ENCODE measurements at places on chromosomes 6 and 20. TPM values are rescaled to one million over a fixed set of nuclear protein-coding genes. Genes with fewer than 3 reads are reported as not detected.

DNA sequence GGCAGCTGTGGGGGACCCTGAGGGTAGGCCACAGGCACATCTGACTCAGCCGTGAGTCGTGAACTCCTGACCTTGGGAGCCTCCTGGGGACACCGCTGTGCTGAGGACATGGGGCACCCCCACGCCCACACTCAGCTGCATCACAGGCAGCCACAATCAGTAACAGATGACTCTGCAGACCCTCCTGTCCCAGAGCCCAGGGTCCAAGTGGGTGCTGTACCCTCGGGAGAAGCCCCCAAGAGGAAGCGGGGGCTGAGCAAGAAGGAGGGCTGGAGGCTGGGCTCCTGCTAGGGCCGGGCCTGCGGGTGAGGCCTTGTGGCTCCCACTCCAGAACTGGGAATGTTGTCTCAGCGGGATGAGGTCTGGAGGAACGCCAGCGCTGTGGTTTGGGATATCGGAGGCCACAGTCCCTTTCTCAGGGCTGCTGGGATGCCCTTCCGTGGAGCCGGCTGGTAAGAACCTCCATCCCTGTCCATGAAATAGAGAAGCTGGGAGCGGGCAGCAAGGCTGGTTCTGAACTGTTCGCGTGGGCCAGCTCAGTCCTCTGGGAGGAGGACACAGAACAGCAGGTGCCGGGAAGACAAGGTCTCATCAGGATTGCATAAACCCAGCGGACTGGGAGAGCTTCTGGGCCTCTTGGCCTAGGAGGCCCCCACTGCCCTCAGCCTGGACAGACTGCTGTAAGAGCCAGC lies 3.1 kb upstream of the LAMA5 start:
- no peaks in the 10 kb centered on the region for H3K36me3 ChIP-seq
- H3K27me3 ChIP-seq: peaks cover 22% of the 10 kb centered on the region
- DNase-seq: no peak

DNA sequence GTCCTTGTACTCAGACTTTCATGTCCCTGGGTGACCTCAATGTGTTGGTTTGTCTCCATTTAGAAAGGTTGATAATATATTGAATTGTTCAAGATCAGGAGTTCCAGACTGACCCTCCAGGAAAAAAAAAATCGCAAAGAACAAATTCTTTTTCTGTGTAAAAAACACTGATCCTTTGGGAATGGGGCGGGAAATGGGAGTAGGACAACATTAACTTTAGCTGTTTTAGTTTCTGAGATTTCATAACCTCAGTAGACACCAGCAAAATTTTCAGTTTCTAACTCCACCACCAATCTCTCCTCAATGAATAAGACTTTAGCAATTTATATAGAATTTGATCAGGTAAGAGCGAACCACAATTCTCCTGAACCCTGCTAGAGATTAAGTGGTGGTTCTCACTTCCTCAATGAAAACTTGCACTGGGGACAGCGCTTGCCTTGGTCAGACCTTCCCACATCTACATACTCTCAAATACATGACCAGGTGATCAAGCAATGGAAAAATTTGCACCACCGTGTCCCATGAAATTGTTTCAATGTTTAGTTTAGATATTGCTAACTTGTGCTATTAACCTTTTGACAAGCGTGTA lies 231.2 kb upstream of the PLN start:
- no peaks in the 10 kb centered on the region for H3K27me3 ChIP-seq
- no peak overlapping the region for H3K27ac ChIP-seq
- H3K4me1 ChIP-seq: no peaks in the 10 kb centered on the region
- H3K36me3 ChIP-seq: no peaks in the 10 kb centered on the region

DNA sequence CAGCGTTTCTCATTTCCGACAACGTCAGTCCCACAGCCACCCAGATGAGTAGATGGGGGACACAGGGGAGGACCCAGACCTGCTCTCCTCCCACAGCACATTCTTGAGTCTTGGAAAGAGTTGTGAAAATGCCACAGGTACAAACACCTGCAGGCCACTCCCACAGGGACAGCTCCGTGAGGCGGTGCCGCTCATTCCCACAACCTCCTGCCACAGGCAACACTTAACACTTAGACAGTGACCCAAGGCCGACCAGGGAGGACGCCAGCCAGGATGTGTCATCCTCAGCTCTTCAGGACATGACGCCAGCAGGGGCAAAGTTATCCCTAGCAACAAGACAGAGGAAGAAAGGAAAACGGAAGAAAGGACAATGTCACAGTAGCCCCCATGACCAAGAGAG lies 22.9 kb upstream of the HLA-B start:
- no peaks in the 10 kb centered on the region for H3K27me3 ChIP-seq
- DNase-seq: no peak
- H3K36me3 ChIP-seq: no peaks in the 10 kb centered on the region
- H3K4me3 ChIP-seq: no peak overlapping the region

DNA sequence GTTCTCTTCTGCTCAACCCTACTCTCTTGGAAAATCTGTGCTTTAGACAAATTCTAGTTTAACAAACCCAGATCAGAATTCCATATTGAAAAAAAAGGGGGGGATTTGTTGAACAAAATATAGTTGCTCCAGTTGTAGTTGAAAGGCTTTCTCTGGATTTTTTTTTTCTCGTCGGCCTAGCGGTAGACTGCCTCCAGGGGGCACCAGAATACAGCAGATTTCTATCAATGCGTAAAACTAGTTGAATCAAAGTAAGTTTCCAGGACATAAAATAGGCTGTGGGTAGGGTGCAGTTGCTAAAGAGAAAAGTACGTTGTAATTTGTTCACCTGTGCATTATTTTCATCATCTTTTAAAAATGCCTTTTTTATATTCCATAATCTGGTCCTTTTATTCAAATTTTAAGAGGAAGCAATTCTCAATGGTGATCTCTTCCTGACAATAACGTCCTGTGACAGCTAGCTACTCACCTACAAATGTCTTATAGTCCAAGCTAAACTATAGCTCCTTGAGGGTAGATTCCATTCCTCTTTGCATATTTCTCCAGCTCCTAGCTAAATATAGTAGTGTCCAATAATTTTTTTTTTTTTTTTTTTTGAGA lies 105.4 kb downstream of the PERP start:
- no peak overlapping the region for H3K4me3 ChIP-seq
- peak; percentile 72 for DNase-seq
- no peak overlapping the region for H3K27ac ChIP-seq
- H3K4me1 ChIP-seq: no peaks in the 10 kb centered on the region

GRCh38 chr6:11462742-11463397 lies 74.7 kb upstream of the TMEM170B start:
- H3K4me3 ChIP-seq: no peak overlapping the region
- peaks cover 4% of the 10 kb centered on the region for H3K4me1 ChIP-seq
- H3K27ac ChIP-seq: no peak overlapping the region
- no peaks in the 10 kb centered on the region for H3K36me3 ChIP-seq
- DNase-seq: no peak

DNA sequence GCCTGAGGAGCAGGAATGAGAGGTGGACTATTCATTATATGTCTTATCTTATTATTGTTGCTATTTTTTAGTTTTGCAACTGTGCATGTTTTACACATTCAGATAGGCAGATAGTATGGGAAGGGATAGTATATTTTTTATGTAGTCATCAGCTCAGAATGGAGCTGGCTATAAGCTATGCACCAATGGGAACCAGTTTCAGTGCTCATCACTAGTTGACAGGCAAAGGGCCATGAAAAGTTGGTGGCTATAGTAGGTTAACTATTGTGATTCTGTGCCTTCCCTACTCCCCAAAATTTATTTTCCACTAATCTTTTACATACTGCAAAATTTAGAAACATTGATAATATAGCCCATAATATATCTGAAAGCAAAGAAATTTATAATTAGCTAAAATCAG lies 5.3 kb upstream of the UBD start:
- no peak overlapping the region for H3K4me3 ChIP-seq
- H3K4me1 ChIP-seq: no peaks in the 10 kb centered on the region
- H3K27me3 ChIP-seq: no peaks in the 10 kb centered on the region
- H3K27ac ChIP-seq: no peak overlapping the region
- H3K36me3 ChIP-seq: no peaks in the 10 kb centered on the region
- DNase-seq: no peak

DNA sequence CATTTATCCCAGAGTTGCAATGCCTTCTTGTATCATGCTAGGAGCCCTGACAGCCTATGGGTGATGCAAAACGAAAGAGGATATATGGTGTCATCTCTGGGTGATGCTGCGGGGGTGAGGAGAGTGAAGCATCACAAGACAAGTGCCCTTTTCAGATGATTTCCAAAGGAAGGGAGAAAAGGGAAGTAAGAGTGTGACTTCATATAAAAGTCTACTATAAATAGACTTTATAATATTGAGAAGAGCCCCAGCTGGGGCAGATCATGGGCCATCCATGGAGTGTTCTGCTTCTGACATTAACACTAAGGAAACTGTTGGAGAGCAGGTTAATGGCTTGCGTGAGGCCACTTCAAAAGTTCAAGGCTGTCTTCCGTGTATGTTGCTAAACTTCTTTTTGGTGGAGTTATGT lies 4.4 kb downstream of the CD83 start:
- no peaks in the 10 kb centered on the region for H3K36me3 ChIP-seq
- H3K4me1 ChIP-seq: peaks cover 14% of the 10 kb centered on the region
- no peak overlapping the region for H3K27ac ChIP-seq

Gene KCNK15
- not detected for polyA plus RNA-seq
